Stimulated activated CD4-positive, alpha-beta T cell treated with anti-CD3 and anti-CD28 coated beads, TNF-alpha, amount 100 ng/mL, for 4 hours (primary cell): ENCODE measurements at places on chromosomes 5 and 9.

DNA sequence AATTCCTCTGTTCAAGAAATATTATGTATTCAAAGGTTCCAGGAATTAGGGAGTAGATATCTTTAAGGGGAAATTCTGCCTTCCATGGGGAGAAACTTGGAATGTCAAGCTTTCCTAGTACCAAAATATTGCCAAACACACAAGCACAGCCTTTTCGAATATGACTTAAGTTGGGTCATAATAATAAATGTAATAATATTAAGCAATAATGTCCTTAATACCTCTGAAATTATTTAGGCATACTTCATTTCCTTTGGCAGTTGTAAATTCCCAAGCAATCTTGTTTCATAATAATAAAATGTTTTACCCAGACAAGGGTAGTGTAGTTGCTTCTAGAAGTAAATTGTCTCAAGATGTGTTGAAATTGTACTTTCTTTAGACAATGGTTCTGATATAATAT lies 630.3 kb upstream of the CDH18 start:
- no peak for DNase-seq

- DNase-seq: no peak
Observed at GRCh38 chr5:142316051-142316450, 8.8 kb downstream of the SPRY4 start.

DNA sequence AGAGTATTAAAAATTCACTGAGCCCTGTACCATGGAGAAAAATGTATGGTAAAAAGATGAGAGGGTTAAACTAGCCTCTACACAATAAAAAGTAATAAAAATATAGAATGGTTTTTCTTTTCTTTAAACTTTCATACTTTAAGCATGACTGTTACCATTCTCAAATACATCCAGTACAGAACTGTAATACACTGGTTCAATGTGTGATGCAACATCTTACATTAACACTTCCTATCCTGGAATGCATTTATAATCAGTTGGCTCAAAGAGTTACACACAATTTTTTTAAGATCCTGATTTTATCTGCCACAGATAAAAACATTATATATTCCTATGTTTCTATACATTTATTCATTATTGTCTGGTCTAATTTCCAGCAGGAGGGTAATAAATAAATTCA lies 4.7 kb downstream of the GNAQ start:
- no peak for DNase-seq

DNA sequence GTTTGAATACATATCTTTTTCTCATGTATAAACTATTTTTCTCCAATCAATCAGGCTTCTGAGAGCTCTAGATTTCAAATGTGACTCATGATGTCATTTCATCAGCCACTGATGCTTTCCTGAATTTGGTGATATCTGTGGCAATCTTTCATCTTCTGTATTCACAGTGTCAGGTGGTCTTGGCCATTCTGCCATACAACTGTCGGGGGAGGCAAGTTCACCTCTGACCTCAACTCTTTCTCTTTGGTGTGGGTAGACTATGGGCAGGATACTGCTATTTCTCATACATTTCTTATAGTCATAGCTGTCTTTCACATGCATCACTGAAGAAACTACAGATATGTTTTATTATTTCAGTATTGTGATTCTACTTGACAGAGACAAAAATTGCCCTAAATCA lies 414.1 kb upstream of the MEF2C start:
- no peak for DNase-seq

GRCh38 chr9:115226152-115226551 lies 108.2 kb upstream of the TNC start:
- DNase-seq: no peak

- DNase-seq: no peak
Observed at GRCh38 chr5:93267736-93268135, 313.3 kb downstream of the NR2F1-AS1 start.

DNA sequence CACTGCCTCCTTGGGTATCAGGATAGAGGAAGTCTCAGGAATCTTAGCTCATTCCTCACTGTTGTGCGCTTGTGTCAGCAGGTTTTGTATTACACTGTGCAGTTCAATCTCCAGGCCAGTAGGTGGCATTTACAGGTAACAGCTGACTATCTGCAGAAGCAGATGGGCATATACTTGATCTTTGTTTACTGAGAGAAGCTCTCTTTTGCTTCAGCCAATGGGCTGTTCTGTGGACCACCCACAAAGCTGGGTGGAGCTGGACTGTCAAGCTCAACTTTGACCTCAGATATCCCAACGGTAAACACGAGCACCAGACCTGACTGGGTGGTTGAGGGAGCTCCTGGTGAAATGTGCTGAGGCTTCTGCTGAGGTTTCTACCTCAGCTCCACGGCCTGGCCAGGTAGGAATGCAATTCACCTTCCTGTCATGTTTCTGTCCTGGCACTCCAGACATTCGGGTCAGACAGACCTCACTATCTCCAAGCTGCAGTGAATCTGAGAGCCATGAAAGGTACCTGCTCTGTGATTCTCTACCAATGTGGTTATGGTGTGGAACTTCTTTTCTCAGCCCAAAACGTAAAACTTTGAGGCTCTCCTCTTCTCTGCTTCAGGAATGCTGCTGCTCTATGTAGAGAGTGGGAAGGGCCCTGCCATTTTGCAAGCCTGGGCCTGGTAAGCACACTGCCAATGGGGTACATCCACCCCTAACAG lies 167.9 kb upstream of the ACTBL2 start:
- no peak for DNase-seq

DNA sequence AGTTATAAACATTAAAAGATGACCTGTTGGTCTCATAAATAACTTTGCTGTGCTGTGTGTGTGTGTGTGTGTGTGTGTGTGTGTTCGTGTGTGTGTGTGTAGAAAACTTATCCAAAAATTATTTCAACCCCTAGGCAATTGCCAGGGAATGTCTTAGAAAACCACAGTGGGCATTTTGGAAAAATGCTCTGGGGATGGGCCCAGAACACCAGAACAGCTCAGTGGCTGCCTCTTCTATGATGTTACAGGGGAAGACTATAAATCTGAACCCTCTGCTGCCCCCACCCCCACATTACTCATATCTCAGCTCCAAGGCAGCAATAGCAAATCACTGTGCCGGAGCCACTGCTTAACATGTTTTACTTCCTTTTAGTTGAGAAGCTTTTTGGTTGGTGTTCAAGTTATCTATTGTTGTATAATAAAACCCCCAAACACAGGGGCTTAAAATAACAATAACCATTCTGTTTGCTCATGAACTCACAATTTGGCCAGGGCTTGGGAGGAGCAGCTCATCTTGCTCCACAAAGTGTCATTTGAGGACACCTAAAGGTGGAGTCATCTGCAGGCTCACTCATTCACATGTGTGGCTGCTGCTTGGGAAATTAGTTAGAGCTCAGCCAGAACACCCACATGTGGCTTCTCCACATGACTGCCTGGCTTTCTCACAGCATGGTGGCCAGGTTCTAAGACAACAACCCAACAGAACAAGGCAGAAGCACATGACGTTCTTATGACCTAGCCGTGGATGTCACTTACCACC lies 40.4 kb downstream of the ACTBL2 start:
- no peak for DNase-seq

DNA sequence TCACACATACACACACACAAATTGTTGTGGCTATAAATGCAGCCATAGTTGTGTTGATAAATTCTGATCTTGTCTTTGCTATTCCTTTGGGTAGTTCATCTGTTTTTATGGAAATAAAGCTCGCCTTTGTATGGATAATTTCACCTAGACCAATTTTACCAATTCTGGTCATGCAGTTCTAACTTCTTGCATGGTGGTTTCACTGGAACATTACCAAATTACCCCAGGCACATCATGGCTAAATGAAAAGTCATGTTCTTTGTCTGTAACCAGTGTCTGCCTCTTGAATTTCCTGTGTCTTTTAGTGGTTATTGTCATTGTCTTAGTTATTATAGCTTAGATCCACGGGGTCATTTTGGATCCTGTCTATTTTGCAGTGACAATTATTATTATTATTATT lies 50.3 kb upstream of the TMC1 start:
- no peak for DNase-seq

- no peak for DNase-seq
Observed at GRCh38 chr9:33414889-33415500, 12.6 kb upstream of the AQP7 start.

GRCh38 chr5:52725065-52725746 lies 62.5 kb upstream of the ITGA1 start:
- DNase-seq: no peak

DNA sequence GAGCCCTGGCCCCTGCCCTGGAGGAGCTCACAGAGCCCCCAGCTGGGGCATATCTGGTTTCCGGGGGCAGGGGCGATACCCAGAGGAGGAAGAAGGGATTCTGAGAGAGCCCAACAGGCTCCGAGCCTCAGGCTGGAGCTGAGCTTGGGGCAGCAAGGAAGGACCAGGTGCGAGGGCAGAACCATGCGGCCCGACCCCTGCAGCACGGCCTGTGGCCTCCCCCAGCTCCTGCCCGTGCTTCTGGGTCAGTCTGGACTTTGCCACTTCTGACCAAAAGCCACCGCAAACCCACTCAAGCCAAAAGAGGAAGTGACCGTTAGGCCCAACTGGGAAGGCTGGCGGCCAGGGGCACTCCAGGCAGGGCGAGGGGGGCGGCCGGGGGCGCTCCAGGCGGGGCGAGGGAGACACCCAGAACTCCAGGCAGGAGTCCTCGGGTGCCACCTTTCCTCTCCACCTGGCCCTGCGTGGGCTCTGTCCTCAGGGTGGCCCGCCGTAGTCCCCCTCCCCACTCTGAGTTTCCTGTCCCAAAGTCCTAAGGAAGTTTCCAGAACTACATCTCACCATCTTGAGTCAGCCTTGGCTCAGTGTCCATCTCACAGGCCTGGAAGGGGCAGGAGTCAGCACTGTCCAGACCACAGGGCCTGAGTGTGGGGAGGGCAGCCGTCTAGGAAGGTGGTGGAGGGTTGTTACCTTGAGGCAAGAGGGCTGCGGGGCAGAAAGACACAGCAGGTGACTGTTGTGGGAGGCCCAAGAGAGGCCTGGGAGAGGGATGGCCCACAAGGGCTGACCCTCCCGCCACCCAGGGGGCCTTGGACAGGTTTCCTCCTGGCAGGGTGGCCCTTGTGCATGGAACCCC lies 946 bp upstream of the LTC4S start:
- no peak for DNase-seq

DNA sequence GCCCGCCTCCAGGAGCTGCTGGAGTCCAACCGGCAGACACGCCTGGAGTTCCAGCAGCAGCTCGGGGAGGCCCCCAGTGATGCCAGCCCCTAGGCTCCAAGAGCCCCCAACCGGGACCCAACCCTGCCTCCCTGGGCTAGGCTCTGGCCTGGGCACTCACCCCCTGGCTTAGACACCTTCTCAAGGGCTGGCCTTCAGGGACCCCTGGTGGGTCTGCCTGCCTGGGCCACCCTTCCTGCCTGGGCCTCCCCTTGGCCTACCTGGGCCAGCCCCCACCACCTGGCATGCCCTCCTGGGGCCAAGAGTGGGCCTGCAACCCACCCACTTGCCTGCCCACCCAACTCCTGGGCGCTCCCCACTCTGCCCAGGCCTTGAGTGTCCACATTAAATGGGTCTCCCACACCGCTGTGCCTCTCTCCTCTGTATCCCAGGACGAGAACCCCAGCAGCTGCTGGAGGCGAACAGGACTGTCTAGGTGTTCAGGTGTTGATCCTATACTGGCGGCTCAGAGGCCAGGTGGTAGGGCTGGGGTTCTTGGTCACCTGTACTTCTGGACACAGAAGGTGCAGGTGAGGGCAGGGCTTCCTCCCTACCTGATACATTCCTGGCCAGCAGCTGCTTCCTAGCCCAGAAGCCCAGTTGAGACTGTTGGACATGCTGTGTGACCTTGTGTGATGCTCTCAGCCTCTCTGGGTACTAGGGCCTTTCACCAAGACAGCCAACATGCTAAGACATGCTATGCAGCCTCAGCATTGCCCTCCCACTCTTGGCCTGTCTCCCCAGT lies 3.6 kb downstream of the BBLN start:
- DNase-seq: no peak

DNA sequence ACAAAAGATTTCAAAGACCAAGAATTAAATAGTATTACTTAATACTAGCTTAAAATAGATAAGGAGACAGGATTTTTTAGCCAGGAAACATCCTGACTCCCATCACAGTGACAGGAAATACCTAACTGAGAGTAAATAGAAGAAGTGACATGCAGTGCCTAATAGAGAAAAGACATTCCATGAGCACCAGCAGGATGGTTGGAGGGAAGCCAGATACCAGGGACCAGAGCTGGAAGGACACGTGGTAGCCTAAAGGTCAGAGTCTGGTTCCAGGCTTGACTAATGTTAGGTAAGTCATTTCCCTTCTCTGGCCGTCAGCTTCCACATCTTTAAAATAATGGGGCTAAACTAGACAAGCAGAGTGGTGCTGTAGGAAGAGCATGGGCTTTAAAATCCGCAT lies 41.6 kb downstream of the CDK5RAP2 start:
- no peak for DNase-seq

DNA sequence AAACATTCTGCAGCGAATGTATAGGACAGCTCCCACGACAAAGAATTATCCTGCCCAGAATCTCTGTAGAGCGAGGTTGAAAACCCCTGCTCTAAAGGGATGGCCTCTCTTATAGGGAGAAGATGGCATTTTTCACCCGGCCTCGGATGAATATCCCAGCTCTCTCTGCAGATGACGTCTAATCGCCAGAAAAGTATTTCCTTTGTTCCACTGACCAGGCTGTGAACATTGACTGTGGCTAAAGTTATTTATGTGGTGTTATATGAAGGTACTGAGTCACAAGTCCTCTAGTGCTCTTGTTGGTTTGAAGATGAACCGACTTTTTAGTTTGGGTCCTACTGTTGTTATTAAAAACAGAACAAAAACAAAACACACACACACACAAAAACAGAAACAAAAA lies 17.4 kb upstream of the RARS1 start:
- no peak for DNase-seq

DNA sequence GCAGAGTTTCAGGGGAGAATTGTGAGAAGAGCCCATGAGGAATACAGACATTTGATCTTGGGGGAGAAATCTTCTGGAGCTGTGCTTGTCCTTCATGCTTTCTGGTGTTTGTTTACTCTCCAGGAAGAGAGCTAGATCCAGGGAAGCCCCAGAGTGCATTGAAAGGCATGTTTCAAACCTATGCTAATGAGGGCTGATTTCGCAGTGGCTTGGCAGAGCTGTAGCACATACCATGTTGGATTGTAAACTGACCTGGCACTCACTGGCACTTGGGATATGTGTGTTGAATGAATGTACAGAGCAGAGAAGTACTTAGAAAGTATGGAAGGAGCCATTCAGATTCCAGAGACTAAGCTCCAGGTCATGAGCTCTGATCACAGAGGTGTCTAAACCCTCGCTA lies 30.9 kb downstream of the TNFSF8 start:
- no peak for DNase-seq

DNA sequence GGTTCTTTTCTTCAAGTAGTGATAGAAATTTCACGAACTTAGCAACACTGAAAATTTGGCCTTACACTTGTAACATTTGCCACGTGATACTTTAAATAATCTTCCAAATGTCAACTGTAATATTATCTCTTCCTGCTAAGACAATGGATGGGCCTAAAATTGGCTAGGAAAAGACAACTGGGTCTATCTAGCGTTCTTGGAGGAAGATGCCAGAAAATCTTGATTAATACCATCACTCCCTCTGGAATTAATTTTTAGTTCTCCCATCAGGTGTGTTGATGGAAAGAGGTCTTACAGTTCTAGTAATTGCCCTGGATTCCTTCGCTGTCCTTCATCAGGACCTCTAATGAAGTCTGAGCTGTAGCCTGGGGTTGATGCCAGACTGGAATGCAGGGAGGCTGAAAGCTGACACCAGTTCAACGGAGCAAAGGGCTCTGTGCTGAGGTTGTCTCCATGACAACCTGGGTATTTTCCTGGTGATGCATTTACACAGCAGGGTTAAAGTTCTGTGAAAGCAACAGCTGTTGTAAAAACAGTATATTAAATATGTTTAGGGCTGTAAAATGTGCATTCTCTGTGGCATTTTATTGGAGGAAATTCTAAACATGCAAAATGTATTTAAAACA lies 92.3 kb downstream of the GAS1 start:
- no peak for DNase-seq
